ENCODE measurements at places on chromosomes 7 and 10.

DNA sequence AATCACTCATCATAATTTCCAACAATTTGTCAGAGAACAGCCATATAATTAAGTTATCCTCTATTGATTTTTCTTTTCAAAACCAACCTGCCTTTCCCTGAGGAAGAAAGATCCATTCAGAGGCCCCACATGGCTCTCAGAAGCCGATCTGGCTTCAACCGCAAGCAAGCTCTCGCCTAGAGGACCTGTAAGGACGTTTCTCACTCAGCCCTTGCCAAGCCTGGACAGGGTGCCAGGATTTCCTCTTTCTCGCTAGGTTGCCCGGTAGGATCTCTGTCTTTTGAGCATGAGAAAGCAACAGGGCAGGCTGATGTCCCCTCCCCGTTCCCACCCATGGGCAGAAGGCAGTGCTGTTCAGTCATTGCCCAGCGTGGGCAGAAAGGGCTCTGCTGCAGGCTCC is 13.0 kb downstream of the AIFM2 start:
- no peak for DNase-seq

GRCh38 chr7:8282162-8282561 is 20.2 kb upstream of the ICA1 start:
- no peak for DNase-seq

DNA sequence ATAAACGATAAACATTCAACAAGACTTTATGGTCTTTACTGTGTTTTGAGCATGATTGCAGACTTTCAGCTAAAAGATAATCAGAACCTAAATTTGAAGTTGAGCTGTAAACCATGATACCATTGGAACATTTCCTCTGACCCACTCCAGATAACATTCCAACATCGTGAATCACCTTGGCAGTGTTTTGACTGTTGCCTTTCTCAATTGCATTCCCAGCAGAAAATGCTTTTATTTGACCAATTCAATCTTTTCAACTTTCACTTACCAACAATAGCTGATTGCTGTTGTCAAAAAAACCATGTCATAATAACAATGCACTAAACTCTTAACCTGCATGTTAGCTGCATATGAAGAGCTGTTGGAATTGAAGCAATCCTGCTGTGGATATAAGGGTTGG is 165.5 kb downstream of the MDFIC start:
- no peak for DNase-seq

DNA sequence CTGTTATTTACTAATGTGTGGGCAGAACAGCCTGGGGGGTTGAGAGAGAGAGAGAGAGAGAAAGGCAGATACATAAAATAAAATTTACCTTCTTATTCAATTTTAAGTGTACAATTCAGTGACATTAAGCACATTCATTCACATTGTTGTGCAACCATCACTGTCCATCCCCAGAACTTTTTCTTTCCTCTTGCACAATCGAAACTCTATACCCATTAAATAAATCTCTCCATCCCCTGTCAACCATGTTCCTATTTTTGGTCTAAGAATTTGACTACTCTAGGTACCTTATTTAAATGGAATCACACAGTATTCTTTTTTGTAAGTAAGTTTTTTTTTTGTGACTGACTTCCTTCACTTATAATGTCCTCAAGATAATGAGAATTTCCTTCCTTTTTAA is 181.6 kb downstream of the SND1 start:
- DNase-seq: no peak

GRCh38 chr7:115494529-115495147 is 535.9 kb downstream of the TFEC start:
- no peak for DNase-seq

GRCh38 chr7:29976266-29976665 is 13.3 kb downstream of the SCRN1 start:
- no peak for DNase-seq

- DNase-seq: no peak
These were observed 1.4 kb downstream of the ATRNL1 start for GRCh38 chr10:115094416-115095140.

DNA sequence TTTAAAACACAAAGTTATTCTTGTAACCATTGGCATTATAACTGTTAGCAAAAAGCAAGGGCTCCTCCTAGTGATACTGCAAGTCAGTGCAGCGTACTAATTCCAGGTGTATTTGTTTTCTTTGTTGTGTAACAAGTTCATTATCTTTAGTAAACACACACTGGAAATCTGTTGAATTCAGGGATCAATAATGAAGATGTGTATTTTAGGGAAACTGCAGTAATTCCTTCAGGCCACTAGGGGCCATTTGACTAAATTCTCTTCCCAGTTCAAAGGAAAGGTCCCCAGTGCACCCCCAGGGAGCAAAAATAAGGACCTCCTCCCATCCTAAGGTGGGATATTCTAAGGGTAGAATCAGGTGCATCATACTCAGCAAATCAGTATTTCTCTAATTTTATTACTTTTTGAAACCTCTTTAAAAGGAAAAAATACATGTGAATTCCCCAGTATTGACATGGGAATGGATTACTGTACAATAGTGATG is 158.6 kb upstream of the LYZL1 start:
- DNase-seq: no peak

- DNase-seq: peak; percentile 79
These were observed 133.5 kb upstream of the PRSS58 start for GRCh38 chr7:142391191-142391992.

DNA sequence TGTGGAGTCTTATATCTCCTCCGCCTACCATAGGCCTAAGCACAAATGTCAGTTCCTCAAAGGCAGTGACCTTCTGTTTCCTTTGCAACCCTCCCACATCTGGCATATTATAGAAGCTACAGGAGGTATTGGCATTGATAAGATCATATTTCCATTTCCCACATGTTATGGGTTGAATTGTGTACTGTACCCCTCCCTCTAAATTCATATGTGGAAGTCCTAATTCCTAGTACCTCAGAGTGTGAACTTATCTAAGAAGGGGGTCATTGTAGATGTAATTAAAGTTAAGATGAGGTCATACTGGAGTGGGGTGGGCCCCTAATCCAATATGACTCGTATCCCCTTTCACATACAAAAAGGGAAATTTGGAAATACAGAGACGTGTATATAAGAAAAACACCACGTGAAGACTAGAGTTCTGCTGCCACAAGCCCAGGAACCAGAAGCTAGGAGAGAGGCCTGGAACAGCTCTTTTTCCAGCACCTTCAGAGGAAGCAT is 6.1 kb upstream of the LAMB4 start:
- no peak for DNase-seq

DNA sequence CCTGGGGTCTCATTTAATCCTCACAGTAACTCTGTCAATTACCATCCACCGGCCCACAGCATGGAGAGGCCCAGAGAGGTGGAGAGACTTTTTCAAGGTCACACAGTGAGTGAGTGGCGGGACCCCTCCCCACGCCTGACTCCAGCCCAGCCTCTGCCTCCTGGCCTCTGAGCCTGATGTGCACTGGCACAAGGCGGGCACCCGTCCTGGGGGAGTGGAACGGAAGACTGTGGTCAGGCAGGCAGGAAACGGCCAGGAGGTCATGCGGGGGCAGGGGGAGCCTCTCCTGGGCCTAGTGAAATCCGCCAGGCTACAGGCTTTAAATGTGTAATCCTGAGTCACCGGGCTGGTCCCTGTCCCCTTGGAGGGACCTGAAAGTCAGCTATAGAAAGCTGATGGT is 32.2 kb downstream of the ZCCHC24 start:
- no peak for DNase-seq

DNA sequence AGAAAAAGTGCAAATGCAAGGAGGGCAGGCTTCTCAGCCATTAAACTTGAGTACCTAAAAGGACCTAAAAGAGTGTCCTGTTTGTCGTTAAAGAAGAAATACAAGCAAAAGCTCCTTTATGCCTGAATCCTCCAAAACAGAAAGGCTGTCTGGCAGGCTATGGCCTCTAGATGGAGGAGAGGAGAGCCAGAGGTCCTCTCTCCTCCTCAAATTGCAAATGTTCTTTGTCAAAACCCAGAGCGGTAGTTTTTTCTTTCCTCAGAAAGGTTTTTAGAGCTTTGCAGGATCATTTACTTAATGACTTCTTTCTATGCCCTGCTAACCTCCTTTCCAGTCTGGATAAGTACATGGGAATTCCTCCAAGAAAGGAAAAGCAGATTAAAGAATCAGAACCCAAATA is 1.9 kb upstream of the SORCS1 start:
- DNase-seq: no peak

GRCh38 chr10:77026148-77026547 is 611.5 kb downstream of the KCNMA1 start:
- DNase-seq: no peak

DNA sequence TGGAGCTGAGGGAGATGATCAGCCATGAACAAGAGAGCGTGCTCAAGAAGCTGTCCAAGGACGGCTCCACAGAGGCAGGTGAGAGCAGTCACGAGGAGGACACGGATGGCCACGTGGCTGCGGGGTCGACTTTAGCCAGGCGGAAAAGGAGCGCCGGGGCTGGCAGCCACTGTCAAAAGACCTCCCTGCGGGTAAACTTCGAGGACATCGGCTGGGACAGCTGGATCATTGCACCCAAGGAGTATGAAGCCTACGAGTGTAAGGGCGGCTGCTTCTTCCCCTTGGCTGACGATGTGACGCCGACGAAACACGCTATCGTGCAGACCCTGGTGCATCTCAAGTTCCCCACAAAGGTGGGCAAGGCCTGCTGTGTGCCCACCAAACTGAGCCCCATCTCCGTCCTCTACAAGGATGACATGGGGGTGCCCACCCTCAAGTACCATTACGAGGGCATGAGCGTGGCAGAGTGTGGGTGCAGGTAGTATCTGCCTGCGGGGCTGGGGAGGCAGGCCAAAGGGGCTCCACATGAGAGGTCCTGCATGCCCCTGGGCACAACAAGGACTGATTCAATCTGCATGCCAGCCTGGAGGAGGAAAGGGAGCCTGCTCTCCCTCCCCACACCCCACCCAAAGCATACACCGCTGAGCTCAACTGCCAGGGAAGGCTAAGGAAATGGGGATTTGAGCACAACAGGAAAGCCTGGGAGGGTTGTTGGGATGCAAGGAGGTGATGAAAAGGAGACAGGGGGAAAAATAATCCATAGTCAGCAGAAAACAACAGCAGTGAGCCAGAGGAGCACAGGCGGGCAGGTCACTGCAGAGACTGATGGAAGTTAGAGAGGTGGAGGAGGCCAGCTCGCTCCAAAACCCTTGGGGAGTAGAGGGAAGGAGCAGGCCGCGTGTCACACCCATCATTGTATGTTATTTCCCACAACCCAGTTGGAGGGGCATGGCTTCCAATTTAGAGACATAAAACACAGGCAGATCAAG is 3.3 kb downstream of the GDF2 start:
- DNase-seq: no peak
